ENCODE measurements at places on chromosomes 16 and 17.

GRCh38 chr16:4820652-4821051 is 18.2 kb upstream of the ROGDI start:
- no peak for DNase-seq

DNA sequence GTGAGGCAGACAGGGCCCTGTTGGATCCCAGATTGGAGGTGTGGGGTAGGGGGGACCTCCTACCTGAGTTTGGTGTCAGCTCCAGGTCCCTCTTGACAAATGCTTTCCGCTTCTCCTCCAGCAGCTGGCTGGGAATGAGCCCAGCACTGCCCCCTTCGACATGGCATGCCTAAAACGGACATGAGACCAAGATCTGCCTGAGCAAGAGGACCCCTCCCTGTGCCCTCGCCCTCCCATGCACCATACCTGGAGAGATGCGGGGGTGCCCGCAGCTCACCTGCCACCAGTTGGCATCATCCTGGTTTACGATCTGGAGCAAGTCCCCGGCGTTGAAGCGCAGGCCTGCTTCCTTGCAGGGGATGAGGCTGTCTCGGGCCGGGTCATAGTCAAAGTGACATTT is 26.2 kb downstream of the MPP2 start:
- DNase-seq = no peak

GRCh38 chr17:44159519-44160210 is 10.8 kb upstream of the ASB16 start:
- DNase-seq = no peak

DNA sequence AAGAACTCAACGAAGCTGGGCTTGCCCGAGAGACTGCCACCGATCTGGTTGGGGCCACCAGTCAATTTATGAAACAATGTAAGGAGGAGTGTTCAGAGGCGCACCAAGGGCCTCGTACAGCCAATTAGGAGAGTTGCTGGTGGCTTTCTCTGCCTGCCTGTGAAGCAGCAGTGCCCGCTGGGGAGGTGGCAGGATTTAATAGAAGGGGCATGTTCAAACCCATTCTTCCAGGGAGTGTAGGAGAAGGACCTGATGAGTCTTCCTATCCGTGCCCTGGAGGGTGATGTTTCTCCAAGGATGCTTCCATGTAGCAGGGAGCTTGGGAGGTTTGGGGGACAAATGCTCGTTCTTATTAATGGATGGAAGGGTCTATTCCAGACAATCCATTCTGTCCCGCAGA is 178.4 kb downstream of the CCDC182 start:
- DNase-seq = no peak

DNA sequence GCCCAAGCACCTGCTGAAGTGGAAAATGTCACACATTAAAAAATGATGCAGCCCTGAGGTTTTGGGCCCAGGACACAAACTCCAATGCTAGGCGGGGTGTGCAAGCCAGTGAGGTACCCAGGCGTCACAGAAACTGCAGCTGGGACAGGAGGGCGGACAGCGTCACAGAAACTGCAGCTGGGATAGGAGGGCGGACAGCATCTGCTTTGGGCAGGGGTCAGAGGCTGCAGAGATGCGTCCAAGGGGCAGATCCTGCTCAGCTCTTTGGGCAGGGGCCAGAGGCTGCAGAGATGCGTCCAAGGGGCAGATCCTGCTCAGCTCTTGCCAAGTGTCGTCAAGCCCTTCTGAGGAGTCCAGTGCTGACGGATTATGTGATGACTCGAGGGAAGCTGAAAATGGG is 43.9 kb upstream of the RCVRN start:
- DNase-seq = no peak

DNA sequence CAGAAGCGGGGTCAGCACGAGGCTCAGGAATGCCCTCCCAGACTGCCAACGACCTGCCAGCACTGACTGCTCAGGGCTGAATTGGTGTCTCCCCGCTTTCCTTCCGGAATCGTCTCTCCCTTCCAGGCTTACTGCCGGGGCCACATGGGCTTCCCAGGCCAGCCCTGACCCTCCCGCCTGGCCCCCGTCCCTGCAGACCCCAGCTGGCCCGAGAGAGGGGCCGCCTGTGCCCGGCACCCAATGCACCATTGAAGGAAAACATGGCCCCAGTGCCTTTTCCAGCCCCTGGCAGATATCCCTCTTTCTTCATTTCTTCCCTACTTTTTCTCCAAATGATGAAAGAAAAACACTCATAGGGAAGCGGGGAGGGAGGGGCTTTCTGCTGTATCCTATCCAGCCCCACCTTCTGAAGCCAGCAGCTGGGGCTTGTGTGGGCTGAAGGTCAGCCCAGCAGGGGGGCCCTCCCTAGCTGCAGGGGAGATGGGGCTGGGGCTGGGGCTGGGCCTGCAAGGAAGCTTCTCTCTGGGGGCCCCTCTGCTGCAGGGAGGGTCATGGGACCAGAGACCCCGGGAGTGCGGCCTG is 25.9 kb downstream of the ZNF469 start:
- DNase-seq = no peak

- DNase-seq = peak; percentile 29
Measured at GRCh38 chr17:19724501-19725420, 8.4 kb upstream of the SLC47A2 start.

- DNase-seq = no peak
Measured at GRCh38 chr16:58201163-58201562, 3.3 kb upstream of the CSNK2A2 start.

GRCh38 chr17:38982858-38983746 is 15.9 kb upstream of the FBXO47 start:
- no peak for DNase-seq

All from activated CD4-positive, alpha-beta T cell treated with anti-CD3 and anti-CD28 coated beads for 24 hours (primary cell).